ENCODE measurements at places on chromosomes 2 and 18. TPM values are rescaled to one million over a fixed set of nuclear protein-coding genes. Genes with fewer than 3 reads are reported as not detected.

Gene ERBB4
- 0.14 TPM for total RNA-seq

DNA sequence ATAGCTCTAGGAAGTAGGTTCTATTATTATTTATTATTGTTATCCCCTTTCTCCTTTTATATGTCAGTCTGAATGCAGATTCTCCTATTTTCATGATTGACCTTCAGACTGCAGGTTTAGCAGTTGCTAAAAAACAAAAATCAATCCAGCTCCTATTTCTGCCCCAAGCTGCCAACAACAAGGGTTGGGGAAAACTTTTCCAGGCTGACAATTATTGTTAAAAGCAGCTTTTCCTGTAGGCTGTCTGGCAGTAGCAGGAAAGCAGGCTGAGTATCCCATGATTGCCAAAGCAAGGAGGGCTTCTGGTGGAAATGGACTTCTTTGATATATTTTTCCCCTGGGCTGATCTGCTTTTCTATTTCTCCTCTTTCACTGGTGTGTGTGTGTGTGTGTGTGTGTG, 78.0 kb upstream of the CTLA4 start:
- no peak for DNase-seq

DNA sequence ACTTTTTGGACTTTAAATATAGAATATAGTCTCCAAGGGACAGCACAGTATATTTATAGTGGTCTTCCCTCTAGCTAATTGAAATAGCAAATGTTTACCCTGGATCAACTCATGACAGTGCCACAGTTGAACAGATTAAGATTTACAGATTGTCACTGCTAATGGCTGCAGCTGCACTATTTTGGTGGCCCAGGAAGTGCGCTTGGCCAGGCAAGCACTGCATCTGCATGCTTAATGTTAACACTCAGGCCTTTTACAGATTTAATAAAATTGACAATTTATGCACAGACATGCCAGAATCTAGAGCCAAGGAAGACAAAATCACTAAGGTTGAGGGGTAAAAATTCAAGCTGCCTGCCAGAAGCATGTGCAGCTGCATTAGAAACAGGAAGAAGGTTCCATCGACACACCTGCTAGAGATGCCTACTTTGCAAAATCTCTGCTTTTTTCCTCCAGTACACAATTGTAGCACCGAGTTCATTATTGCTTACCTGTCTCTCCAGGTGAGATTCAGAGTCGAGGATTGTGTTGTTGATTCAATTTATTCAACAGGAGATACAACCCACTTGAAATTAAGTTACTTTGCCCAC, 1042.3 kb upstream of the NRXN1 start:
- no peak for DNase-seq

Gene DSG3
- not detected for total RNA-seq

DNA sequence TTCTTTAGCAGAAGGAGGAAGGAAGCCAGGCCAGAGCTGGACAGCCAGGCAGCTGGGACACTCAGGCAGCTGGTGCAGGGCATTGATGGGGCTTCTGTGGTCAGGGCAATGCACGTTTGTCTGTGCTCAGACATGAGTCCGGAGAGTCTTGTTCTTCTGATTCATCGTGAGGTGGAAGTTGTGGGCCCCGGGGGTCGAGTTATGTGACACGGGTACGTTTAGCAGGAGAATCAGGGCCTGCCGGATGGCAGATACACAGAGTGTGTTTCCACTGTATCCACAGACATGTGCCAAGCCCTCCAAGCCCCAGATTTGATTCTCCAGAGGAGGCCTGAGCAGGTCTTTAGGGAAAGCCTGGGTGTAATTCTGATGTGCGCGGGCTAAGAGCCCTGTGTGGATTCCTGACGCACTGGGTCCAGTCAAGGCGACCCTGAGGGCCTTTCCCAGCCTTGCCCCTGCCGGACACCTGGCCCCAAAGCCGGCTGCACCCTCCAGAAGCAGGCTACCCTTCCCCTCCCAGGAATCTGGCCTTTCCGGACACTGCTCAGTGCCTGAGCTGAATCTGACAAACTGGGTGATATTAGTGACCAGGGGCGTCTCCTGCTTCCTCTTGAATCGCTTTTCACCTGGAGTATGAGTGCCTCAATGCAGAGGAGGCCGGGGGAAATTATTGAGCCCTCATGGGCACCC, 10.1 kb downstream of the ARHGEF4 start:
- no peak for DNase-seq

DNA sequence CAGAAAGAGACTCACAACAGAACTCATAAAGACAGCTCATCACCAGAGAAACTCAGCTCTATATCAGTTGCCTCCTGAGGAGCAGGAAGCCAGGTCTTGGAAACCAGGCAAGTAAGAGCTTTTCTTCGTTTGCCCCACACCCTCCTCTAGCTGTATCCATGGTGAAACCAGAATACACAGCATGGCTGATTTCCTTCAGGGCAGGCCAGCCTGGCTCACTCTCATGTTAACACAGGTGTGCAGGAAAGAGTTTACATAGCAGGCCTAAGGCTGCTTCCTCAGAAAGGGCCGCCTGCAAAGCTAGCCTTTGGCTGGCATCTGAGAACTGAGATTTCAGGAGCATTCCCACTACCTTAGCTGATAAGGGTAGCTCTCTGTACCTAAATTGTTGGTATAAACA, 65.7 kb downstream of the KLHL14 start:
- DNase-seq: no peak

GRCh38 chr18:74244554-74244953, 47.2 kb downstream of the CYB5A start:
- no peak for DNase-seq

DNA sequence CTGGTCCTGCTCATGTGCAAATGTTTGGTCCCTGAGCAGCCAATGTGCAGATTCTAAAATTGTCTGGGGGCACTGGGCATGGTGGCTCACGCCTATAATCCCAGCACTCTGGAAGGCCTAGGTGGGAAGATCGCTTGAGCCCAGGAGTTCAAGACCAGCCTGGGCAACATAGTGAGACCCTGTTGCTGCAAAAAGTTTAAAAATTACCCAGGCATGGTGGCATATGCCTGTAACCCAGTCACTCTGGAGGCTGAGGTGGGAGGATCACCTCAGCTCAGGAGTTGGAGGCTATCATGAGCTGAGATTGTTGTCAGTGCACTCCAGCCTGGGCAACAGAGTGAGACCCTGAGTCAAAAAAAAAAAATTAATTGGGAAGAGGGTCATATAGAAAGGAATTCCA, 5.1 kb downstream of the LIPG start:
- DNase-seq: no peak

DNA sequence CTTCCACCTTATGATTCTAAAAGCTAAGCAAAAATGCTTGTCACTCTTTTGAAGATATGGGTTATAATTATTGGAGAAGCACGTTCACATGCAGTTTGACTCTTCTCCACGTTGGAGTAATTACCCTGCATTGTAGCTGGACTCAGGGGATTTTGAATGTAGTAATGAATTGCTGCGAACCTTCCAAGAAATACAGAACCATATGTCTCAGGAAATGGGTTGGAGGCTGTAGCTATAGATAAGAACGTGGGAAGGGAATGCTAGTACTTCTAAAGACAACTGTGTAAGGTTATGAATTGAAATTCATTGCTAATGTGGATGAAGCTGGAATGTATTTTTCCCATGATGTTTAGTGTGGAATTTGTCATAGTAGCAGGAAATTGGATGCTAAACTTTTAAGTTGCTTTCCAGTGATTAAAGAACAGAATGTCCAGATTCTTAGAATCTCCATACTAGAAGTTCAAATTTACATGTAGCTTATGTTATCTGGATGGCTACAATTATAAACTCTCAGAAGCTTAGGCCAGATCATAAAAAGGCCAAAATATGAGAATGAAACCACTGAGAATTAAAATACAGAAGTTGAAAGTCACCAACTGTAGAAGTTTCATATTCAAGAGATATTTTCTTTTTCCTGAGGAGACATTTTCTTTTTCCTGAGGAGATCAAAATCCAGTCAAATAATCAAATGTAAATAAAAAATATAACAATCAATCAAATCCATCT, 27.3 kb upstream of the SPOPL start:
- DNase-seq: no peak

DNA sequence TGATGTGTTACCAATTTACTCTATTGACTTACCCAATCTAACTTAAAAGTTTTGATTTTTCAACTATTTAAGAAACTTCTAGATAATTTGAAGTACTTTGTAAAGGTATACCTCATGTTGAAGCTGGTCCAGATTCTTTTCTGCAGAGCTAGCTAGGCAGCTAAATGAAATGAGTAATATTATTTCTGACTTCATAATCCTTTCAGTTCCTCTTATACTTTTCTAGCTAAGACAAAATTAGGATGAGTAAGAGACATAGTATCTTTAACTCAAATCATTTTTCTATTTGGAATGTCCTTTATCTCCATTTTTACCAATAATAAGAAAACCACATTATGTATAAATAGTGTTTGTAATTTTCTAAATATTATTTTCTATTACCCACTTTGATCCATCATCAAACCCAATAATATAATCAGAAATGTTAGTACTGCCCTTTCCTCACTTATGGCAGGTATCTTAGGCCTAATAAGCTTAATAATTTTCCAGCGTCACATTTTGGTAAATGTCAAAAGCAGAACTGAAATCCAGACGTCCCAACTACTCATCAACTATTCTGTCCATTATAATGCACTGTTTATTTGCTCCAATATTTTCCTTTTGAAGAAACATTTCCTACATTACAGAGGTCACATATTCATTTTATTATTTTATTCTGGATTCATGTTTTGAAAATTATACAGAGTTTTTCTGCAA, 456.6 kb downstream of the THSD7B start:
- DNase-seq: no peak

GRCh38 chr2:41042343-41042742, 590.5 kb upstream of the SLC8A1 start:
- DNase-seq: no peak

GRCh38 chr2:36528274-36528673, 69.7 kb downstream of the FEZ2 start:
- no peak for DNase-seq

- DNase-seq: peak; percentile 55
Observed at GRCh38 chr2:239293775-239294430, 106.9 kb downstream of the HDAC4 start.

DNA sequence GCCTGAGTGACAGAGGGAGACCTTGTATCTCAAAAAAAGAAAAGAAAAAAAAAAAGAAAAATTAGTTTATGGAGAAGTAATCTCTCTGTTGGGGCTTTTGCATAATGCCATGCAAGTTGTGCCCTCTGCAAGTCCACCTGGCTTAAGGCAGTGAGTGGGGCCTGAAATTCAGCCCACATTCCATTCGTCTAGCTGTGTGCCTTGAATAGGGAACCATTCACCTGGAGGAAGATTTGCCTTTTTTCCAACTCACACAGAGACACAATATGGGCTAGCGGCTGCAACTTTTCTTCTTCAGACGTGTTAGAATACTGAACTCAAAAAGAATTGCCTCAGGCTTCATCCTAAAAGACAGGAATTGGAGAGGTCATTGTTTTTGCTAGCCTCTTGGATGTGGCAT, 160.0 kb upstream of the STON1 start:
- no peak for DNase-seq

DNA sequence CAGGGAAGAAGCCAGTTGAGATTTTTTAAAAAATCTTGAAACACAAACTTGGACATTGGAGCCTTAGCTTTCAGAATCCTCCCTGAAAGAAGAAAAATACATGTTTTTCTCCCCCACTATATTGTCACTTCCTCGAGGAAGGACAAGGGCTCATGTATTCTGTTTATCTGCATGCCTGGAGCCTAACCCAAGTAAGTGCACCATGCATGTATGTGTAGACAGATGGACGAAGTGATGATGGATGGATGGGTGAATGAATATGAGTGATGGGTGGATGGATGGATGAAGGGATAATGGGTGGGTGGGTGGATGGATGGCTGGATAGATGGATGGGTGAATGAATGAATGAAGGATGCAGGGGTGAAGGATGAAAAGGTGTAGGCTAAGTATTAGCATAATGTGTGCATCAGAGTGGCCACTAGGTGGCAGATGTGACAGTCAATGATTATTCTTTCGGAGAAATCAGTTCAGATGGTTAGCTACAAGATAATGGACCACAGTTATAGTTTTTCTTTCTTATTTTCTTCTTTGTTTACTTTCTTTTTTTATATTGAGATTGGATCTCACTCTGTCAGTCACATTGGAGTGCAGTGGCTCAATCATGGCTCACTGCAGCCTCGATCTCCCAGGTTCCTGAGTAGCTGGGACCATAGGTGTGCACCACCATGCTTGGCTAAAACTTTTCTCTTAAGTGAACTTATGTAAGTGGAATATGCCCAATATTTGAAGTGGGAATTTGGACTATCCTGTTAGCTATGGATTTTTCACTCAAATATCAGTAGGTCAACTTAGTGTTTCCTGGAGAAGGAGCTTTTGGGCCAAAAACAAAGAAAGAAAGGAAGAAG, 18.5 kb upstream of the CCDC93 start:
- DNase-seq: no peak

GRCh38 chr18:395456-396250, 104.8 kb downstream of the COLEC12 start:
- no peak for DNase-seq

Gene KCNJ3
- 0.28 TPM for total RNA-seq

Gene REG3A
- total RNA-seq: not detected

Gene ACMSD
- not detected for total RNA-seq

GRCh38 chr2:212176151-212176550, 362.5 kb downstream of the ERBB4 start:
- DNase-seq: no peak

Gene SNTG2
- total RNA-seq: 3.2 TPM

- DNase-seq: no peak
Observed at GRCh38 chr2:48320742-48321141, 209.2 kb upstream of the STON1 start.

DNA sequence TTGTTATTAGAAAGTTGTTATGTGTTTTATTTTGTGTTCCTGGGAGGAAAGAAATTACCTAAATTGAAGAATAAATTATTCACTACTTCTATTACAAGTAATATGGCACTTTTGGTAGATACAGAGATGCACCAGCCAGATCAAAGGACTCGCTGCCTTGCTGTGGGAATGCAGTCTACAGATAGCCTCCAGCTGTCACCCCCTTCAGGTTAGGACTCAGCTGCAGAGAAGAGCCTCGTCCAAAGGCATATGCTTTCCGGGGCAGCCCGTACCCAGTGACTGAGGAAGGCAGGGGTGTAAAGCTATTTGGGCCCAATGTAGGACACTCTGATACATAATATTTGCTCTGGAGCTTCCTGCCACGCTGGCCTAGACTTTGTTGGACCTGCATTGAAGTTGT, 90.2 kb downstream of the CCDC148 start:
- DNase-seq: no peak

Gene LRRTM4
- total RNA-seq: 0.49 TPM

- DNase-seq: no peak
Observed at GRCh38 chr2:52054824-52055223, 1022.9 kb upstream of the NRXN1 start.

Gene SNORC
- total RNA-seq: 0.27 TPM

Gene OSR1
- 33.0 TPM for total RNA-seq

Gene SLC38A11
- total RNA-seq: 2.5 TPM

Gene FIGN
- 4.6 TPM for total RNA-seq

Gene GALNT13
- total RNA-seq: 1.8 TPM

Gene KCNF1
- 1.4 TPM for total RNA-seq

DNA sequence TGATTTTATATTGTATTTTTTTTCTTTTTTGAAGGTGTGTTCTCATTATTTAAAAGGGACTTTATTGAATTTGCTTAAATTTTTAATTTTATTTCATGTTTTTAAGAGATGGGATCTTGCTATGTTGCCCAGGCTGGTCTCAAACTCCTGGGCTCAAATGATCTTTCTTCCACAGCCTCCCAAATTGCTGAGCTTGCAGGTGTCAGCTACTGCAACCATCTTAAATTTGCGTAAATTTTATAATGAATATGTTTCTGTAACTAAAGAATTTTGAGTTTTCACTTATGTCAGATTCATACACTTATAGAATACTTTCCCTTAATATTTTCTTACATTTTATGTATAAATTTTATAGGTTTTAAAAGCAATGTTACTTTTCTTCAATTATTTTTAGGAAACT, 157.8 kb downstream of the ZNF804A start:
- no peak for DNase-seq

- no peak for DNase-seq
Observed at GRCh38 chr2:148523315-148523714, 121.2 kb upstream of the EPC2 start.

Measured in sigmoid colon (tissue), 7 donors.